ENCODE measurements at places on chromosomes 16 and 17.

DNA sequence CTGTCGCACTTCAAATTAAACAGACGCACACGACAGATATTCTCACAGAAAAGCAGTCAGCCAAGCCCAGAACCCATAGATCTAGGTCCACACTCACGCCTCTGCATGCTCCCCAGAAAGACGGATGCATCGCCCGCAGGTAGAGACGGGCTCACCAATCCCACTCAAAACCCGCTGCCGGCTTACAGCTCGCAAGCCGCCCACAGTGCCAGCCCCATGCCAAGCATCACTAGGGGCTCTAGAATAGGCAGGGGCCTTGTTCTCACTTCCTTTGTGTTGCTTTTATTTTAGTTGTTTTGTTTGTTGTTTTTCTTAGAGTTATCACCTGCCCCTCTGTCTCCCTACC lies 336 bp upstream of the BMERB1 start:
- DNase-seq = no peak

- no peak for DNase-seq
Observed at GRCh38 chr16:15464401-15465186, 30.2 kb downstream of the BMERB1 start.

GRCh38 chr16:74564451-74564984 lies 42.4 kb downstream of the GLG1 start:
- DNase-seq = no peak

DNA sequence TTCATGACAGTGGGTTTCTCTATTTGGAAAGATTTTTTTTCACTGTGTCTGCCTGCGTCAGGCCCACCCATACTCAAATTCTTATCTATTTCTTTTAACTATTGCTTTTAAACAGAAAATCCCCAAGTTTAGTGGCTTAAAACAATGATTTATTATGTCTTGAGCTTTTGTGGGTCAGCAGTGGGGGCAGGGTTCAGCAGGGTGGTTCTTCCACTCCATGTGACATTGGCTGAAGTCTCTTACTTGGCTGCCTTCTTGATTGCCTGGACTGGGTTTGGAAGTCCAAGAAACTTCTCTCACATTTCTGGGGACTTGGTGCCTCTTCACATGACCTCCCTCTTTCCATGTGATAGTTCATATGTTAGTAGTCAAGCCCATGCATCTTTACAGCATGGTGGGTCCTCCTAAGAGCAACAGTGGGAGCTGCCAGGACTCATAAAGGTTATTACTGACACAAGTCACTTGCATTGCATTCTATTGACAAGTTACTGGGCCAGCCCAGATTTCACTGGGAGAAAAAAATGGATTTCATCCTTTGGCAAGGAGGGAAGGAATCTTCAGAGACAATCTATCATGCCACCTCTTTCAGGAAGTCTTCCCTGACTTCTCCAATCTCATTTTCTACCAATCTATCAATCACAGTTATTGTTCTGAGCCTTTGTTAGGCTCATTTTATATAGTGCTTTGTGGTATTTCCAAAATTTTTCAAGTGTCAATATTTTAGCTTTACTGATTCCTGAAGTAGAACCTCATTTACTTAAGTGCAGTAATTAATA lies 436.1 kb downstream of the XYLT1 start:
- no peak for DNase-seq

DNA sequence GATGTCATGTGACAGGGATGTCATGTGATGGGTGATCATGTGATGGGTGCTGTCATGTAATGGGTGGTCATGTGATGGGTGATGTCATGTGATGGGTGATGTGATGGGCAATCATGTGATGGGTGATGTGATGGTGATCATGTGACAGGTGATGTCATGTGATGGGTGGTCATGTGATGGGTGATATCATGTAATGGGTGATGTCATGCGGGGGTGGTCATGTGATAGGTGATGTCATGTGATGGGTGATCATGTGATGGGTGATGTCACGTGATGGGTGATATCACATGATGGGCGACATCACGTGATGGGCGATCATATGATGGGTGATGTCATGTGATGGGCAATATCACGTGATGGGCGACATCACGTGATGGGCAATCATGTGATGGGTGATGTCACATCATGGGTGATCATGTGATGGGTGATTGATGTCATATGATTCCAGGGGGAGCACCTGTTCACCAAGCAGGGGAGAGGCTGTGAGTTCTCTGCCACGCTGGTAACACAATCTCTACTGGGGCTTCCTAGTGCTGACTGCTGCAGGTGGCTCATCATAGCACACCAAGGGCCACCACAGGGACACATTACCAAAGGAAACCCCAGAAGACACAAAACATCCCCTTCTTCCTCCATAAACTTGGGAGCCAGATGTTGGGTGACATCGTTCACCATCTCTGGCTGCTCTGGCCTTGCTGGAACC lies 16.5 kb downstream of the CD300LB start:
- DNase-seq = no peak

DNA sequence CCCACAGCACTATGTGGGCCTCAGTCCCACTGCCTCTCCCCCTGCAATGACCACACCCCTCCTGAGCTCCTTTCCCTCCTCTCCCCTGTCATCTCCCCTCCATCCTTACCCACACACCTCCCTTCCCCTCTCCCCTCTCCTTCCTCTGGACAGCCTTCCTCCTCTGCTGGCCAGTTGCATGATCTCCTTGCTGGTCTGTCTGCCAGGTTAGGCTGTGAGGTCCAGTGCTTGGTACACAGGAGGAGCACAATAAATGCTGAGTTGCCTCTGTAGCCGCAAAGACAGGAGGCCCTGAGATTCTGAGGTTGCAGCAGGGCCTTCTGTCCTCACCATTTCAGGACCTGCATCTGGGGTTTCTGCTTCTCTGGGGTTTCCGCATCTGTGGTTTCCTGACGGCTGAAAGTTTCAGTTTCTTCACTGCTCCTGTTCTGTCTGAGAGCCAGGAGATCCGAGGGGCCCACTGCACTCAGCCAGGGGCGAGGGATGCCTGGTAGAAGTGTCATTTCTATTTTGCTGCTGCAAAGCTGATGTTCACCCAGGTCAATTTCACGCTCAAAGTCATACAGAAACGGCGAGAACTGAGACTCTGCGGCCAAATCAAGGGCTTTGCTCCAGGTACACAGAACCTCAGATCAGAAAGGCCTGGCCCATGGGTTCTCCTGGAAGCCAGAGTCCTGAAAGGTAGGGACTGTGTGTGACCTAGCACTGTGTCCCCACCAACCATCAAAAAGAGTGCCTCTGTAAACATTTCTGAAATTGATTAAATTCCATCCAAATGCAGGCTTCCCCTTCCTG lies 4.6 kb upstream of the SLC12A3 start:
- DNase-seq = no peak

DNA sequence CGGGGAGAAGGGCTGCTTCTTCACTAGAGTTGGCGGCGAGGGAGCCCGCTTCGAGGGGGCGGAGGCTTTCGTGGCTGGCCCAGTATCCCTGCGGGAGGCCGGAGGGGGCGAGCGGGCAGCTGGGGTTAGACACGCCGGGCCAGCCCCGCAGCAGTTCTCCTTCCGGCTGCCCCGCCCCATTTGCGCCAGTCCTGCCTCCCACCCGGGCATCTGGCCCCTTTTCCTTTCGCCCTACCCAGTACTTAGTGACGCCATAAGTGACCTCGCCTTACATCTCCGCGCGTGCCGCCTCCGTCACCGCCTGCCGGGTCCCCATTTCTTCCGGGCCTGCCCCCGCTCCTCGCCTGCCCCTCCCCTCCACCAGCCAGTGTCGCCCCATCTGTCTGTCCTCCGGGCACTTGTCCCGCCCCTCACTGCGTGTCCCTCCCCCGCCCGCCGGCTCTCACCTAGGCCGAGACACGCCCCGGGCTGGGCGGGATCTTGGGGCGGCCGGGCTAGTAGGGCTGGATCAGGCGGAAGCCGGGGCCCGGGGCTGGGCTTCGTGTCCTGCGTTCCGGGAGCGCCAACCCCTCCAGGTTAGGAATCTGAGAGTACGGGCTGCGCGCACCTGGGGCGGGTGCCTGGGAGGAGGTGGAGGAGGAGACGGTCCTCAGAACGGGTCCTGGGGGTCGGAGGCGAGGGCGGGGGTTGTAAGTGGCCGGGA lies 14.3 kb downstream of the SPATA32 start:
- DNase-seq = peak; percentile 99

DNA sequence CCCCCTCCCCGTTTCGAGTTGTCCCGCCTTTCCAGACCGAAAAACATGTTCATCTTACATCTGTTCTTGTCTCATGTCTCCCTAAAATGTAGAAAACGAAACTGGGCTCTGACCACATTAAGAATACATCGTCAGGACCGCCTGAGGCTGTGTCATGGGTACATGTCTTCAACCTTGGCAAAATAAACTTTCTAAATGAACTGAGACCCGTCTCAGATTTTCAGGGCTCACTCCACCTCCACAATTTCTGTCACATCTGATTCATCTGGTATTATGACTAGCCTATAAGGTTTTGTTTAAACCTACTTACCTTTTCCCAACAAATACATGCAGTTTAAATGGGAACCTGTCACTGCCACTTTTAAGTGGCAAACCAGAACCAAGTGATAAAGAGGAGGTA lies 621 bp downstream of the SDR42E1 start:
- no peak for DNase-seq

DNA sequence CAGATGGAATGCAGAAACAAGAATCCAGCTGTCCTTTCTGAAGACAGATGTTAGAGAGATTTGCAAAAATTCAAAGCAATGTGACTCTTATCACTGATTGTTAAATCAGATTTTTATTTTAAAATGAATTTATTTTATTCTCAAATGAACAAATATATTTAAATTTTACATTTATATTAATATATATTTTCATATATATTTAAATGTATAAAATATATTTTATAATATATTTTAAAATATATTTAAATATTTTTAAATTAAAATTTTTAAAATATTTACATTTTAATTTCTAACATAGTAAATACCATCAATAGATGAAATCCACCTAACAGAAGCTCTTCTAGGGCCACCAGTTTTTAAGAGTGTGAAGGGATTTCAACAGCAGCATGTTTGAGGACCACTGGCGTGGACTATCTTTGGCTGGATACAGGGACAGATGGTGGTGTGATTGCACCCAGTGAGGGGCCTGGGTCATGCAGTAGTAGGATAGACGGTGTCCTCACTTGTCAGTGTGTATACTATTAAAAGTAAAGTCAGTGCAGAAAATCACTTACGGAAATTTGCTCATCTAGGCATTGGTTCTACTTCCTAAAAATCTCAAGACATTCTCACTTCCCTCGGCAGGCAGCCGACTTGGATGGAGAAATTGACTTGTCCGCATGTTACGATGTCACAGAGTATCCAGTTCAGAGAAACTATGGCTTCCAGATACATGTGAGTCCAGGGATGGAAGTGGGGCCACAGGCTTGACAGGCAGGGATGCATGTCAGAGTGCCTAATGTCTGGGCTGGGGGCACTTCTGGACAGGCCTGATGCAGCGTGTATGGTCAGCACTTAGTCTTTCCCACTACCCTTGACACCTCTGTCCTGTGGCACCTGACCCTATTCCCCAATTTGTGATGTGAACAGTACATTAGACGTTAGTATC lies 56.3 kb downstream of the PLD6 start:
- DNase-seq = no peak

DNA sequence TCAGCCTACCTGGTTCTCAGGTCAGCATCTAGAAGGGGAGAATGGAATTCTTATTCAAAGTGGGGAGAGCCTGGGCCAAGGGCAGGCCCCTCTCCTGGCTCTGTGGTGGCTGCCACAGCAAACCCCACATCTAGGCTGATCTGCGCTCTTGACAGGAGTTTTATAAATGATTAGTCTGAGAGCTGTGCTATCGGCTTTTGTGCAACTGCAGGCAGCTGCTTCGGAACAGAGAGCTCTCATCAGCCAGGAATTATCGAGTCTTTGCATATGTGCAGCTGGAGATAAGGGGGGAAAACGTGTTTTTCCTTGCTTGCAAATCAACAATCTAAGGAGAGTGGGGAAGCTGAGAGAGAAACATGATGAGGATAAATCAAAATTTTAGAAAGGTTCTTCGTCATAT lies 91.7 kb downstream of the HS3ST3A1 start:
- DNase-seq = no peak

- no peak for DNase-seq
Observed at GRCh38 chr17:49741692-49742076, 22.2 kb downstream of the FAM117A start.

- DNase-seq = no peak
Observed at GRCh38 chr16:11976850-11977375, 379 bp downstream of the SNX29 start.

- no peak for DNase-seq
Observed at GRCh38 chr16:55116165-55116920, 185.7 kb downstream of the IRX5 start.

- no peak for DNase-seq
Observed at GRCh38 chr16:13982451-13982850, 62.5 kb downstream of the ERCC4 start.

DNA sequence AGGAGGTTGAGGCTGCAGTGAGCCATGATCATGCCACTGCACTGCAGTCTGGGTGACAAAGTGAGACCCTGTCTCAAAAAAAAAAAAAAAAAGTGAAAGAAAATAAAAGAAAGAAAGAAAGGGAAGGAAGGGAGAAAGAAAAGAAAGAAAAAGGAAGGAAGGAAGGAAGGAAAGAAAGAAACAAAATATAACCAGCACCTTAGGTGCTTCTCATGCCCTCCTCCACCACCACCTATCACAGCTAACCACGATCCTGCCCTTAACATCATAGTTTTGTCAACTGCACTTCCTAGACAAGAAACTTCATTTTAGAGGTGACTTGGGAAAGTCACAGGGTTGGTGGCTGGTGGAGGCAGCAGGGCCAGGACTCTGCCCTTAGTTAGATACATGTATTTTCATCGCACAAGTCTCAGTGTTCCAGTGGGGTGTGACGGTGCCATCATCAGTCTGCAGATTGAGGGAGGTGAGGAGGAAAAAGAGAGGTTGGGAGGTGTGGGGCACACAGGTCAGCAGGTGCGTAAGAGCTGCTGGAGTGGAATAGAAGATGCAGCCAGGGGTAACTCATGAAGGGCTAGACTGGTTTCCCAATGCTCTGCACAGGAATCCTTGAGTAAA lies 10.0 kb downstream of the SUPT4H1 start:
- DNase-seq = no peak

GRCh38 chr17:732067-732901 lies at the start of gene TLCD3A:
TSS of gene TLCD3A (plus strand) at chr17:732596. CDS start at chr17:732648, 52 bp downstream.
- DNase-seq = no peak

DNA sequence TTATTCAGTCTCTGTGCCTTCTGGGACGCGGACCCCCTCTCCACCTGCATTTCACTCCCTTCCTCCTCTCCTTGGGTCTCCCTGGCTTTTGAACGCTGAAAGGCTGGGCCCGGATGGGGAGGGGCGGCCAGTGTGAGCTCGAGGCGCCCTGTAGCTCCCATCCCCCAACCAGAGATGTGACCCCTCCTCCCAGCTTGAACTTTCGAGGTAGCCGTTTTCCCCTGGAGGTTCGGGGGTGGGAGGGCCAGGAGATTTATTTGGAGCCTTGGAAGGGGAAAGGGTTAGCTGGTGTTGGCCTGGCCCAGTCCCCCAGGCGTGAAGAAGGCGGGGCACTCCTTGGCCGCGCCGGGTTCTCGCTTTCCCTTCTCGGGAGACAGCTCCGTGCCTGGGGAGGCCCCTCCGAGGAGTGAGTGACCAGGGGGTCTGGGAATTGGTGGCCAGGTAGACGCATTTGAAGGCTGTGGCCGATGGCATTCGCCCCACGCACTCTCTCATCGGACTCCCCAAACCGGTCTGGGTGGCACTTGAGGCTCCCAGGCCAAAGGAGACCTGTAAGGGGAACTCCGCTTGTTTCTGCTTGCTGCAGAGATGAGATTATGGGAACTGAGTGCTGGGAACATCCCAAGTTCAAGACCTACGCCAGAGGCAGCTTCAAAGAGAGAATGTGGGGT lies 942 bp downstream of the LDAF1 start:
- no peak for DNase-seq

- no peak for DNase-seq
Observed at GRCh38 chr16:27811881-27812280, 251.6 kb downstream of the GSG1L start.

- no peak for DNase-seq
Observed at GRCh38 chr17:79695797-79696609, 34.7 kb upstream of the ENPP7 start.
